Activated CD8-positive, alpha-beta memory T cell treated with anti-CD3 and anti-CD28 coated beads for 1 hour (primary cell): ENCODE measurements at places on chromosomes 12 and 14.

- DNase-seq: no peak
These were observed 397.1 kb downstream of the MDGA2 start for GRCh38 chr14:47278233-47278842.

DNA sequence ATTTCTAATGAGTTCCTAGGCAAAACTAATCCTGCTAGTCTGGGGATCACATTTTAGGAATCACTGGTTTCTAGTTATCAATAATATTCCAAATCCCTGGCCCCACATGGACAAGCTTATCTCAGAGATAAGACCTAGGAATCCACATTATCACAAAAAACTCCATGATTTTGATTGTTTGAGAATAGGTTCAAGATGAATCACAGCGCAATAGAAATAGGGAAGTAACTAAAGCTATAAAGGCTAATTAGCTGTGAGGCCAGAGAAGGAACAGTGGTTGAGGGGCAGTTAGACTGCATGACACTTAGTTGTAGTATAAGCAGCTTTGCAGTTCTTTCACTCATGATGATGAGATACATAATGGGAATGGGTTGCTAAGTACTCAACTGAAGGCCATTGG is 13.1 kb upstream of the ATP5F1B start:
- no peak for DNase-seq

GRCh38 chr14:24274101-24274543 is 2.7 kb upstream of the RABGGTA start:
- DNase-seq: no peak

GRCh38 chr12:40668099-40668529 is 24.1 kb upstream of the CNTN1 start:
- DNase-seq: no peak

DNA sequence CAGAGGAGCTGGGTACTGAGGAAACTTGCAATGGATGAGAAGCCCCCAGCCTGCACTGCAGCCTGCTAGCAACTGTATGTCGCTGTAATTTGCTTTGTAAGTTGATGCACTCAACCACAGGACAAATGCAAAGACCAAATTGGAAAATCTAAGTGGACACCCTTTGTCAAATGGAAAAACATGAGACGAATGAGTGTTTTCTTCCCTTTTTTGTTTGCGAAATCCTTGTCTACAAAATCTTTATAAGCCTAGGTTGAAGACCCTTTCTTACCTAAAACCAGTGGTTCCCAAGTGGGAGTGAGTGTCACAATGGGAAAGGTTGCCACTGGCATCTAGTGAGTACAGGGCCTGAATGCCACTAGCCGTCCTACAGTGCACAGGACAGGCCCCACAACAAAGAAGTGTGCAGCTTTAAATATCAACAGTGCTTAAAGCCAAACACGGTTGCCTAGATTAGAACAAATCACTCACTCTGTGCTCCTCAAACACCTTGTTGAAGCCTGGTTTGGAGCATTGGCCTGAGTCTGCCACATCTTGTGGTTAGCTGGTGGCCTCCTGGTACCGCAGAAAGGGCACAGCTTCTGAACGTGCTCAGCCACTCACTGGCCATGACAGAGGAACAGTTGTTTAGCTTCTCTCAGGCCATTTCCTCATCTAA is 7.6 kb upstream of the VASH1 start:
- no peak for DNase-seq

DNA sequence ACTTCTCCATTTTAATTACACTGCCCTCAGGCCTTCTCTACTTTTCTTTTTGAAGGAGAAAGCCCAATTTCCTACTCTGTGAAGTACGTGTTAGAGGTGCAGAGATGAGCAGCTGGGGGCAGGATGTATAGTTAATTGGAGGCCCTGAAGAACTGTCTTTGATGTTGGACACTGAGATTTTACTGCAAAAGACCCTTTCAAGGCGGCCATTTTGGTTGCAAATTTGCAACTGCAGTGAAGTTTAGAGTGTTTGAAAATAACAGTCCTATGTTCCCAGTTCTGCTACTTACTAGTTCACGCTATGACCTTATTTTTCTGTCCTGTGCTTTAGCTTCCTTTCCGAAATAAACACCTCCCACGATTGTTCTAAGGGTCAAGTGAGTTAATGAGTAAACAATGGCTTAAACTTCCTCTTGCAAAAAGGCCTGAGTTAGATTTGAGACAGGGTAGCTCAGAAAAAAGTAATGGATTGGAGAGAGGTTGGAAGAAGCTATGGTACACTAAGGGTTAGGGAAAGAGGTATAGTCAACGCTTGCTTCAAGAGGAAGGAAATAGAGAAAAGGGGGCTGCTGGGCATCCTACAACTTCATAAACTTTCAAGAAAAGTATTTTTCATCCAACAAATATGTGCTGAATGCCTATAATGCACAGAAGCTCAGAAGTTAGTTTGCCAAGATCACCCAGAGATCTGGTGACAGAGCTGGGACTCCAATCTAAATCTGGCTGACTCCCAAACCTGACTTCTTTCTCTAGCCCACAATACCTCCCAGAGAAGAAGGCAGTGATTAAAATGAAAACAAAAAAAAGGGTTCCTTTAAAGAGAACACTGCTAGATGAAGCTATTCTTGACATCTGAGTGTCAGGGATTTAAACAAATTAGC is 26.4 kb upstream of the DICER1 start:
- no peak for DNase-seq

DNA sequence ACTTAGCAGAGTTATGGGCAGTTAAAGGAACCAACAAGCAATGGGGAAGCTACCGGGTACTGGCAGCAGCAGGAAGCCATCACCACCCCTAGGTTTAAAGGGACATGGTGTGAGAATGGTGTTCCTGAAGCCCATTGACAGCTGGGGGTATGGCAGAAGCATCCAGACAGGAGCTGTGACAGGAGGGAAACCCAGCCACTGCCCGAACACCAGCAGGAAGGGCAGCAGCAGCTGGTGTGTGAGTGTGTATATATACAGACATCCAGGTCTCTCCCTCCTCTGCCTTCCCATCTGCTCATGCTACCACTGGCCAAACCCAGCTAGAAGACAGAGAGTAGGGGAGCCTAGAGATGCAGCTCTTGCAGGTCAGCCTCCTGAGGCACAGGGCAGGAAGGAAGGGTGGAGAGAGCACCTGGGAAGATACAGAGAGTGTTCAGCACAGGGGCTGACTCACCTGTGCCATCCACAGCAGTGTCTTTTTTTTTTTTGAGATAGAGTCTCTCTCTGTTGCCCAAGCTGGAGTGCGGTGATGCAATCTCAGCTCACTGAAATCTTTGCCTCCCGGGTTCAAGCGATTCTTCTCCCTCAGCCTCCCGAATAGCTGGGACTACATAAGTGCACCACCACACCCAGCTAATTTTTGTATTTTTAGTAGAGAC is 9.2 kb upstream of the ADCK1 start:
- DNase-seq: no peak

GRCh38 chr14:39469094-39469710 is 37.0 kb upstream of the FBXO33 start:
- DNase-seq: no peak

DNA sequence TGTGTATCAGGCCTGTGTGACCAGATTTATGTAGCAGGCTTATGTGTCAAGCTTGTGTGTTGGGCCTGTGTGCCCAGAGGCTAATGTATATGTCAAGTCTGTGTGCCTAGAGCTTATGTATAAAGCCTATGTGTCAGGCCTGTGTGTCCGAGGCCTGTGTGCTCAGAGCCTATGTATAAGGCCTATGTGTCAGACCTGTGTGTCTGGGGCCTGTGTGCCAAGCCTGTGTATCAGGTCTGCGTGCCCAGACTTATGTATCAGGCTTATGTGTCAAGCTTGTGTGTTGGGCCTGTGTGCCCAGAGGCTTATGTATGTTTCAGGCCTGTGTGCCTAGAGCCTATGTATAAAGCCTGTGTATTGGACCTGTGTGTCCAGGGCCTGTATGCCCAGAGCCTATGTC is 249.3 kb upstream of the AVPR1A start:
- DNase-seq: no peak

- DNase-seq: no peak
These were observed 333.7 kb downstream of the DAD1 start for GRCh38 chr14:22255017-22255950.

- no peak for DNase-seq
These were observed 21.3 kb downstream of the CLEC2A start for GRCh38 chr12:9910716-9911421.

DNA sequence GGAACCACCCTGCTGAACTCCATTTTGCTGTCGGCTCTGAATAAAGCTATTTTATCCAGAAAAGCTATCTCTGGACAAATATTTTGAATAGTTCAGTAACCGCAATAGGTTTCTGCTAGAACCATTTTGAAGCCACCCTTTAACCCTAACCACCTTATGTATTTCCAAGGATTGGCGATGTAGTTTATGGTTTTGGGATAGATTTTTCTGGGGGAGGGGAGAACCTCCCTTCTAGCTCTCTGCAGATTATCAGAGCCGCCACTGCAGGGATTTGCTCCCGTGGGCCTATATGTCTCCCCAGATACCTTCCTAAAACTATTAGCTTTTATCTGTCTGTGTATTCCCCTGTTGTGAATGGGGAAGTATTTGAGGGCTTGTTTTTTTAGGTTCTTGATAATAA is 1.8 kb upstream of the TUBA1B start:
- DNase-seq: no peak

DNA sequence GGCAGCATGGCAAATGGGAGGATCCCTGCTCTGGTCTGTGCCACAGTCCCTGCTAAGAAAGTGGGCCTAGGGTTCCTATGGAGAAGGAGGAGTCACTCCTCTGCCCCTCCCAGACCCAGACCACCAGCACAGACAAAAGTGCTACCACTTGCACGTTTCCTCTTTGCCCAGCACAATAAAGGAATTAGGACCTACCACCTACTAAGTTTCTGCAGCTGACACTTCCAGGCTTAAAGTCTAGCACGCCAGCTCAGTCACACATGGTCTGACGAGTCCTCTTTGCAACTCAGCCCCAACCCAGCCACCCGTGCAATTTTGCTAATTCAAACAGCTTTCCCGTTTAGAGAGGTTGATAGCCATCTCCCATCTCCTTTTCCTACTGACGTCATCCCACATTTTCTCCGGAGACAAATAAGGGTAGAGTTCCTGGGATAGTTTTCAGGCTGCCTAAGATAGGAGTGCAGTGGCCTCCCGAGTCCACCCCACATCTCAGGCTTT is 66.2 kb upstream of the PTGR2 start:
- no peak for DNase-seq

DNA sequence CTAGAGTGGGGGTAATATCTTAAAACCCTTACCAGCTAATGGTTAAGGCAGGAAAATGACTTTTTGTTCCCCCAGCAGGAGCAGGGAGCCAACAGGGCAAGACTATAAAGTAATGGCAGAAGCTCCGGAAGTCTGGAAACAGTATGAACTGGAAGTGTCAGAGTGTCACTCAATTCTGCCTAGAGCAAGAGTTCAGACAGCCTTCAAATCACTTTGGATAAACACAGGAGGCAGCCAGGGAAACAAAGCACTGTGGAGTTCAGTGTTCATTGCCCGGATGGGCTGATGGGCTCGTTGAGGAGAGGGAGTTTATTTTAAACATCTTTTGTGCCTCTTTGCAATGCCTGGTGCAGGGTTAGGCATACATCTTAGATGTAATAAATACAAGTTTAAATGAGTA is 16.5 kb upstream of the DYRK2 start:
- no peak for DNase-seq

DNA sequence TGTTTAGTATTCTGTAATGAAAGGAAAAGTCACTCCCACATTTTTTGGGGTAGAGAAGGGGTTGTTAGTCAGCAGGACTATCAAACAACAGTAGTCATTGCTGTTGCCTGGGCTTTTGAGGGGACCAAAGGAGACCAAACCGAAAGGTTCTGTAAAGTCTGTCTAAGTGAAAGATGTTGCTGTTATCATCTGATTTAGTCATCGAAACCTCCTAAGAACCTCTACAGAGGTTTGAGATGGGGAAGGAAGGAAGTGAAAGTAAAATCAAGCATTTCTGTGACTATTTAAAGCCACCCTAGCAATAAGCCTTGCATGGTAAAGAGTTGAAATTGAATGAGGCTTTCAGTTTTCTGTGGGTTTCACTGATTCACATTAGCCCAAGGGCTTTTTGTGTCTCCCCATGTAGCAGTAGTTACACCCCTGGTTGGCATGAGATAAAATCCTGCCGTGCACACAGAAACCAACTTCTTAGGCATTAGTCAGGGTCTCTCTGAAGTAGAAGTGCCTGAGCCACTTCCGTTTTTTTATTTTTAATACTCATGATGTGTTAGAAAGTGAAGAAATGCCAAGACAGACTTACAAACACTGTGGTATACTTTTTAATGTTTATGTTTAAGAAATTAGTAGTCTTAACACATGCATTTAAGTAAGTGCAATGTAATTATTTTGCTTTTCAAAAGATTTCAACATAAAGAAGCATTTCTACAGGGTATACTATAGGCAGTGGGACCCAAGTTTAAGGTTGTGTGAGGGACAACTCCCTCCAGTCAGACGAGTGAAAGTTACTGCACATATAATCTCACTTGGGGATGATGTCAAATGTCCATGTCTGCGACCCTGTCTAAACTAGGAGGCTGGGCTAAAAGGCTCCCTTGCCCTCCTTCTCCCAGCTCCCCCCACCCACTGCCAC is 50.4 kb downstream of the DYRK2 start:
- DNase-seq: no peak

DNA sequence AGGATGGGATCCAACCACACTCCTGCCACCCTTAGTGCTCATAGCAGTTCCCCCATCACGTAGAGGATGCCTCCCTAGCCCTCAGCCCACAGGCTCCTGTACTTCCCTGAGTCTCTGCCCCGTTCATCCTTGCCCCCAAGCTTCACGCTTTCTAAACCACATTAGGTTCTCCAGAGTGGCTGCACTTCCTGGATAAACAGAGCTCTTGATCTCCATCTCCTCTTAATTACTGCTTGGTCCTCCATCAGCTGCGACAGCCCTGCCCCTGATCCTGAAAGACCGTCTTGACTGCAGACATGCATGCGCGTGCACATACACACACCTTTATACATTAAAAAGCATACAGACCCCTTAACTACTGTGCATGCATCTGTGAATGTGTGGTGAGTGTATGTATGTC is 530.0 kb downstream of the BCL11B start:
- DNase-seq: no peak

DNA sequence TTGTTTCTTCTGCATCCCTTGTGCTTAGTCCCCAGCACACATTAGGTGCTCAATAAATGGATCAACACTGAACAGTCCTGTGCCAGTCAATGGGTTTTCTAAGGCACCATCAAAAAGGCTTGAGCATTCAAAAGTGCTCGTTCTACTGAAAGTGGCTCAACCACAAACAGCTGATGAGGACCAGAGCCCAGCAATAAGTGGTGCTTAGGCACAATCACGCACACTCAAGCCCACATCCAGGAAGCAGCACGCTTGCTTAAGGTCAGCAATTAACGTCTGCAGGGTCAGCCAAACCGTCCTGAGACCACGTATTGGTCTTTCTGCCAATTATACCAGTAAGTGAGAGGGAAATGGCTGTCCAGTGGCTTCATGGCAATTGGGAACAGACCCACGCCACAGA is 56.5 kb downstream of the PRIMA1 start:
- DNase-seq: no peak
